NCI-H1417 treated with DMSO at 0.1 percent for 48 hours (cell line): ENCODE measurements at places on chromosomes 13 and 19.

DNA sequence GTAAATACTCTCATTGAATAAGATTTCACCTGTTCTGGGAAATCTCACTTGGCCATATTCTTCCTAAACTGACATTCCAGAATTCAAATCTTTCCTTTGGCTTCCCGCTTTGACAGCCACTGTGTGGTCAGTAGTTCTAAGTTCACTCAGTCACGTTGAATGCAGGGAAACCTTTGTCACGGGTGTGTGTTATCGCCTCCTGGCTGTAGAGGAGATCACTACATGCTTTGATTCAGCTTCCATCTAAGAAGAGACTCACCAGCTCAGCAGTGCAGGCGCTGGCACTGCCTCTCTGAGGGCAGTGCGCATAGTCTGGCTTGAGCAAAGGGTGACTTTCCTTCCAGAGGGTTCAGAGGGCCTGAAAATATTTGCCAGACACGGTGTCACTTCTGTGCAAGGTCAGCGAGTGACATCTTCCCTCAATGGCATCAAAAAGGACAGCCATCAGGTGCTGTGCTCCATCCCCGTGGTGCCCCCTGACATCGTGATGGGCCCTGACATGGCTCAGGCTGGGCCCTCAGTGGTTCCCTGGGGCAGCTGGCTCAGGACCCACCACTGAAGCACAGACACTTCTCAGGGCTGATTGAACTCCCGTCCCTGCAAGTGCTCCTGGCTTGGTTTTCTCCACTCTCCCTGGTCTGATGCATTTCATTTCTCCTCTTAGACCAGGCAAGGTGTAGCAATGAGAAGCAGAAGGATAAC, 635.4 kb upstream of the ARGLU1 start:
- DNase-seq = no peak

GRCh38 chr13:91950803-91951202, 552.4 kb downstream of the GPC5 start:
- DNase-seq = no peak

DNA sequence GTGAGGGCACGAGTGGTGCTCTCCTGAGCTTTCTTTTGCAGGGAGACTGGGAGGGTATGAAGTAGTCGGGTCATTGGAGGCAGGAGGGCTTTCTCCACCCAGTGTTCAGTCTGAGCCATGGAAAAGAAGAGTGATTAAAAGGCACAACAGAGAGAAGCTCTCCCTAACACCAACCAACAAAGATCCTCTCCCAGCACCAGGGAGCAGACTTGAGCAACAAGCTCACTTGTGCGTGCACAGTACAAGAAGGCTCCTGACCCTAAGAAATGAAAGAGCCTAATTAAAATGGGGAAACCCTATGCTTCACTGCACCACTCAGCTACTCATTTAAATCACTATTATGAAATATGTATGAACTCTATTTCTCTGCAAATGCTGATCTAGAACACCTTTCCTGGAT, 276.3 kb upstream of the SOX21 start:
- no peak for DNase-seq

DNA sequence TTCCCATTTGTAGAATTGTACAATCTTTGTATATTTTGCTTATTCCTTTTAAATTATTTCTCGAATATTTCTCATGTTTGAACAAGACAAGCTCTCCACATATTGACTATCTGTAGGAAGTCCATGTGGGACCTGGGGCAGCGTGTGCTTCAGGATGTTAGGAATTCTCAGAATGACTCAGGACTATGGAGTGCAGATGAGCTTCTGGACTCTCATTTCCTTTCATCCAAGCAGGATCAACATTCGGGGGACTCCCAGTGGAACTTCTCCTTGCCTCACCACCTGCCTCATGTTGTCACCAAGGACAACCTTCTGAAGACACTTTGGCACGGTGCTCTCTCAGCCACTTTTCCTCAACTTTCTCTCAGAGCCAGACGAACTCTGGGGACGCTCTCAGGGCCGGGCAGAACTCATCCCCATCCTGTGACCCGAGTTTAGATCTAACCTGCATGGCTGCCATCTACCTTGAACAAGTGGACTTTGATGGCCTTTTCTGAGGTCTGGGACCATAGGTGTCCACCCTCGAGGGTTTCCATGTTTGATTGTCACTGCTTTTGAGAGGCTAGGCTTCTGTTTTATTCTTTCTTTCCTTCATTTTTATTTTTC, 441.7 kb downstream of the IRS2 start:
- no peak for DNase-seq

DNA sequence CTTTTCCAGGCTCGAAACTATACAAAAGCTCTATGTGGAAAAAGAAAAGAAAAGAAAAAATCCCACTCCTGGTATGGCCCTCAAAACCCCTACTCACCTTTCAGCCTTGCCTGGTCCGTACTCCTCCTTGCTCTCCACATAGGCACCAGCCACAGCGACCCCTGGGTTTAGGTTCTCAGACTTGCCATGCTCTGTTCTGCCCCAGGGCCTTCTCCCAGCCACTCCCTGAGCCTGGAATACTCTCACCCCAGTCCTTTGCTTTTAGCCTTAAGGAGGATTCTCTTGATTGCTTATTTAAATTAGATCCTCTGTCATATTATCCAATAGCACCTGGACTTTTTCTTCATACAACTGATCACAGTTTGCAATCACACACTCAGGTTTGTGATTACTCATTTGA, 522.5 kb downstream of the DIAPH3 start:
- no peak for DNase-seq

DNA sequence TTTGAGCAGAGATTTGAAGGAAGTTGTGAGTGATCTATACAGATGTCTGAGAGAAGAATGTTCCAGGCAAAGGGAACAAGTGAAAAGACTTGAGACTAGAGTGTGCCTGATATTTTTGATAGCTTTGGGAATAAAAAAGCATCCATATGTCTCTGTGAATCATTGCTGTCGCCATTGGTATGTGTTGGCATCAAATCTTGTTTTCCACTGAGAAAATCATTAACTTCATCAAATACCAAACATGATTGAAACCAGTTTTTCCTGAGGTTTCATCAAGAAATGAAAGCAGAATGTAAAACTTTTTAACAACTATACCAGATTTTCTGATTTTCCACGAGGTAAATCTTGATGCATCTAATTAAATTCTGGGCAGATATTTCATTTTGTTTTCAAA, 862.6 kb downstream of the DIAPH3 start:
- no peak for DNase-seq

DNA sequence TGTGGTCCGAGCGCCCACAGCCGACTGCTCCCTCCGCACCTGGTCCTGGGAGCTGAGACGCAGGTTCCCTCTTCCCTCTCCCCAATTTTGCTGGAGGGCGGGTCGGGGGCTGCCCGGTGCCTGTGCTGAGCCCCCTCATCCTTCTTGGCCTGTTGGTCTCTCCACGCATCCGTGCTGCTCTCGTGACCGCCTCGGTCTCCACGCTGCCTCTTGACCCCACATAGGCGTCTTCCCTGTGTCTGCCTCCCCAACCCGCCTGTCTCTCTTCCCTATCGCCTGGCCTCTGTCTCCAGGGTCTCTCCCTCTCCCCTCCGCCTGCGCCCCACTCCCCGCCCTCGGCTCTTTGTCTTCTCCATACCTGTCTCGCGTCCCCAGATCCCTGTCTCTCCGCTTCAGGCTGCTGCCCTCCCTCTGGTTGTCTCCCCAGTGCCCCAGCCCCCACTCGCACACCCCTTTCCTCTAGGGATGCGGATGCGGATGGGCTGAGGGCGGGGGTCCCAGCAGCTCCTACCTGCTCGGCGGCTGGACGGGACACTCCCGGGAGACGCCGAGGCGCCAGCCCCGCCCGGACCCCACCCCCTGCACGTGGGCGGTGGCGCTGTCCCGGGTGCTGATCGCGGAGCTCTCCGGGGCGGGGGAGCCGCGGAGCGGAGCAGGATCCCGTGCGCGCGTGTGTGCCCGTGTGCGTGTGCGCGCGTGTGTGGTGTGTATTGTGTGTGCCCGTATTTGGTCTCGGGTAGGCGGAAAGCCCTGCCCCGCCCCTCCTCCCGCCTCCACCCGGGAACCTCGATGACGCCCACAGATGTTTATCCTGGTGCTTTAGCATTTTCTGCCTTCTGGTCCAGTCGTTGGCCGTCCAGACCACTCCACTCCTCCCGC, at the start of gene SYT5:
SYT5 (minus strand) TSS at position 684 of the 879 bp plus-strand sequence. CDS start 1,248 bp downstream, outside the sequence.
- DNase-seq = no peak

GRCh38 chr13:36880961-36881360, 39.1 kb downstream of the SMAD9 start:
- DNase-seq = no peak

GRCh38 chr19:36392916-36393673, 14.1 kb upstream of the ZFP14 start:
- DNase-seq = no peak

DNA sequence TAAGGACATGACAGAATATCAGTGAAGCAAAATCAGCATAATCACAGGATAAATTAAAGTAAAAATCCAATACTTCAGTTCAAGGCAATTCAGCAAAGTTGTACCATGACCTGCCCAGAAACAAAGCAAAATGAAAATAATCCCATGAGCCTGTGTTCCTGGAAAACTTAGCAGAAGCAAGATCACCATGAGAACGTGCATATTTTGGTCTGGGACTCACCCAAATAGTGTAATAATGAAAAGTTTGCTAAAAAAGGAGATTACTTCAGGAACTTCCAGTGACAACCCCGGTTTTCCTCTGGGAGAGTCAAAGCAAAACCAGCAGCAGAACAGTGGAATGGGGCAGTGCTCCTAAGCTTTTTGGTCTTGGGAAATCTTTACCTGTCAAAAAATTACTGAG, 14.9 kb upstream of the RPL21 start:
- no peak for DNase-seq

GRCh38 chr13:73981595-73981994, 152.6 kb downstream of the KLF12 start:
- DNase-seq = no peak

DNA sequence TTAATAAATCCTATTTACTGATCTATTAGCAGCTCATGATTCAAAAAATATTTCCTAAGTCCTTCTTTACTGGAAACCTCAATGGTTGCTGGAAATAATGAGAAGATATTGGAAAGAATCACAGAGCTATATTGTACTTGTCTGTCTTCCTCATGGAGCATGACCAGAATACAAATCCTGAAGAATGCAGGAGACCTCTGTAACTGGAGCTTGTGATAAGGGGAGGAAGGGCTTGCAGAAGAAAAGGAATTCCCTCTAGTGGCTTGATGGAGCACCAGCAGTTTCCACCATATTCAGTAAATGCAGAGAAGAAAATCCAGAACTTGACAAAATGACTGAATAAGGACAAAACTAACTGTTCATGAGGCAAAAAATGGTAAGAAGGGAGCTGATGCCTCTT, 1333.1 kb downstream of the EFNB2 start:
- DNase-seq = no peak

DNA sequence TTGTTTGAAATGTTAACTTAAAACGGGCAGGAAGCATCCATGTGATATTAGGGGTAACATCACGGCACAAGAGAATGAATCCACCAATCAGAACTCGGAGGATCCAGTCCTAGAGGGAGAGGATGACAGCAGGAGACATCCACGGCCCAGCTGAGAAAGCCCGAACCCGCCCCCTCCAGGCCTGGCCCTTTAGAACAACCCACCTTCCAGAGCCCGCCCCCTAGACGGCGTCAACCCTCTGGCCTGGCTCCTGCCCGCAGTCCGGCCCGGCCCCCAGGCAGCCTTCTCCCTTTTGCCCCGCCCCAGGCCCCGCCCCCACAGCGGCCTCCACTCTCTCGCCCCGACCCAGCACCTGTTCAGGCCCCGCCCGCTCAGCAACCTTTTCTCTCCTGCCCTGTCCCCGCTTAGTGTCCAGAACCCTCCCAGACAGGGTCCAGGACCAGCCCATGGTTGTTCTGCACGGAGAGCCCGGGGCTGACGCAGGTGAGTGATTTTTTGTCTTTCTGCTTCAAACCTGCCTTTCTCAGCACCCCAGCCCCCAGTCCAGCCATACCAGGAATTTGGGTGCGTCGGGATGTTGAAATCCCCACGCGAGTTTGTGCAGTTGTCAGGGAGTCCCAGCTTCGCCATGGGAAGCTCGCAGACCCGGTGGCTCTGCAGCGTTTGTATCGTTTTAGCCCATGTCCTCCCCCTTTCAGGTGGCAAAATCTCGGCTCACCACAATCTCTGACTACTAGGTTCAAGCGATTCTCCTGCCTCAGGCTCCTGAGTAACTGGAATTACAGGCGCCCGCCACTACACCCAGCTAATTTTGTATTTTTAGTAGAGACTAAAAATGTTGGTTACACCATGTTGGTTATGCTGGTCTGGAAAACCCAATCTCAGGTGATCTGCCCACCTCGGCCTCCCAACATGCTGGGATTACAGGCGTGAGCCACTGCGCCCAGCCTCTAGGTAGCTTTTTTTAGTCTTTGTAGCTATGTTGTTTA, 16.1 kb downstream of the ZNF816 start:
- no peak for DNase-seq

DNA sequence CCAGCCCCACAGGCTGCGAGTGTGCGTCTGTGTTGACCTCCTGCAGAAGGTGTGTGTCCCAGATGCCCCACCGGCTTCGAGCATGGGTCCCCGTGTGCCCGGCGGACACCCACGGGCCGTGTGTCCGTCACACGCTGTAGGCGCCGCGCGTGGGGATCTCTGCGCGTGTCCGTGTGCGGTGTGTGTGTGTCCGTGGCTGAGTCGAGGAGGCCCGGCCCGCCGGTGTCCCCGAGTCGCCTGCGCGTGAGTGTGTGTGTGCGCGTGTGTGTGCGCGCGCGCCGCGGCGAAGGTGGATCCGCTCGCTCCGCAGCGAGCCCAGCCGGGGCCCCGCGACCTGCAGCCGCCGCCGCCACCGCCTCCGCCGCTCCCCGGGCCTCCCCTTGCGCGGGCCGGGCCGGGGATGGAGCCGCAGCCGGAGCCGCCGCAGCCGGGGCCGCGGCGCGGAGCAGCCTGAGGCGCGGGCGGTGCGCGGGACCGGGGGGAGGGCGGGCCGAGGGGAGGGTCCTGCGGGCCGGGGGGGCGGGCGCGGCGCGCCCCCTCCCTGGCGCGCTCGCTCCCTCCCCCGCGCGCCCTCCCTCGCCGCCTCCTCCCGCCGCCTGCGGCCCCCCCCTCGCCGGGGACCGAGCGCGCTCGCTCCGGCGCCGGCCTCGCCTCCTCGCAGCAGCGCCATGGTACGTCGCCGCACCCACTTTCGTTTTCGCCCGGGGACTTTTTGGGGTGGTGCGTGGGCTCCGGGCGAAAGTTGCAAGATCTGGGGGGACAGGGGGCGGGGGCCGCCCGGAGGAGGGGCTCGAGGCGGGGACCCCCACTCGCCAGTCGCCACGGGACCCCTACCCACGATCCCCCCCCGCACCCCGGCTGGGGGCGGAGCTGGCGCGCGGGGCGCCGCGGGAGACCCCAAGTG, 7.1 kb upstream of the NFIC start:
- no peak for DNase-seq

DNA sequence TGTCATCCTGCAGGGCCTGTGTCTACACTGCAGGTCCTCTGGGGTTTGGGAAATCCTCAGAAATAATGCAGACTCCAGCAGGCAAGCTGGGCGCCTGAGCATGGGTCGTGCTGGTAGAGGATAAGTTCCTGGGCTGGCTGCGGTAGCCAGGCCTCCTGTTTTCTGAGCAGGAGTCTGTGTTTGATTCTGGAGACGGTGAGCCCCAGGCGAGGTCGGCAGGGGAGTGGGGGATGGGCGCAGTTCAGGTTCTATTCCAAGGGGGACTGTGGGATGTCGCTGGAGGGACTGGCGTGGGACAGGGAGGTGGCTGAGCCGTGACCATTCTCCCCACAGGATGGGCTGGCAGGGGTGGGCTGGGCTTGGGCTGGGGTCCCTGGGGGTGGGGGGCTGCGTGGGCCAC, 154.7 kb downstream of the KDM4B start:
- DNase-seq = no peak
